Vagina (tissue), 2 donors: ENCODE measurements at places on chromosomes 7 and 10. TPM values are rescaled to one million over a fixed set of nuclear protein-coding genes. Genes with fewer than 3 reads are reported as not detected.

SEMA3E gene
- 4.4 TPM for total RNA-seq

SLIT1 gene
- 0.49 TPM for total RNA-seq

GIMAP2 gene
- 9.6 TPM for total RNA-seq

- no peaks in the 10 kb centered on the region for H3K27me3 ChIP-seq
- DNase-seq, result no peak
- no peak overlapping the region for H3K4me3 ChIP-seq
- H3K4me1 ChIP-seq, result peaks cover 36% of the 10 kb centered on the region
Observed at GRCh38 chr7:17524746-17525145, 226.3 kb downstream of the AHR start.

GRCh38 chr10:49740346-49741107 lies 21.6 kb downstream of the OGDHL start:
- H3K4me1 ChIP-seq, result no peaks in the 10 kb centered on the region
- H3K27ac ChIP-seq, result no peak overlapping the region
- no peak overlapping the region for H3K4me3 ChIP-seq
- no peaks in the 10 kb centered on the region for H3K27me3 ChIP-seq
- no peaks in the 10 kb centered on the region for H3K36me3 ChIP-seq

GRCh38 chr10:73873838-73874215 lies 528 bp downstream of the CAMK2G start:
- H3K36me3 ChIP-seq, result no peaks in the 10 kb centered on the region
- H3K27ac ChIP-seq, result peak overlapping the region; percentile 61
- peaks cover 48% of the 10 kb centered on the region for H3K4me1 ChIP-seq
- no peaks in the 10 kb centered on the region for H3K27me3 ChIP-seq
- DNase-seq, result no peak

GRCh38 chr10:86001521-86001920 lies 365.1 kb downstream of the GRID1 start:
- H3K27ac ChIP-seq, result no peak overlapping the region
- H3K36me3 ChIP-seq, result no peaks in the 10 kb centered on the region
- H3K27me3 ChIP-seq, result no peaks in the 10 kb centered on the region
- no peak for DNase-seq

- H3K36me3 ChIP-seq, result no peaks in the 10 kb centered on the region
- peak overlapping the region; percentile 35 for H3K27ac ChIP-seq
- no peaks in the 10 kb centered on the region for H3K27me3 ChIP-seq
Observed at GRCh38 chr10:89086801-89087521, 96.4 kb downstream of the FAS start.
